ENCODE measurements at places on chromosomes 13 and 19.
A peak's percentile ranks its signal among the peaks of the same experiment; 100 is the strongest.

DNA sequence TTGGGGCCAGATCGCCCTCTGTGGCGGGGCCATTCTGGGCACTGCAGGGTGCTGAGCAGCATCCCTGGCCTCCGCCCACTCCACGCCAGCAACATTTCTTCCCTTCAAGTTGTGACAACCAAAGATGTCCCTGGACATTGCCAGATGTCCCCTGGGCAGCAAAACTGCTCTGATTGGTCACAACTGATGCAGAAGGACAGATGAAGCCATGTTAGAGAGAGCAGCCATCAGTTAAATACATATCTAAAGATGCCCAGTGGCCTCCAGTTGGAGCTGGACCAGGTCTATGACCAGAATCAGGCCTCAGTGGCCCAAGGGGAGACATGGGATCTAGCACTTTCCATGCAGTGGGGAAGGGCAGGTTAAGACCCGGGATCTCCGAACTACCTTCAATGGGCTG lies 125.7 kb downstream of the PTPRS start:
- DNase-seq = no peak

GRCh38 chr13:80036845-80037504 lies 304.0 kb downstream of the SPRY2 start:
- DNase-seq = no peak

DNA sequence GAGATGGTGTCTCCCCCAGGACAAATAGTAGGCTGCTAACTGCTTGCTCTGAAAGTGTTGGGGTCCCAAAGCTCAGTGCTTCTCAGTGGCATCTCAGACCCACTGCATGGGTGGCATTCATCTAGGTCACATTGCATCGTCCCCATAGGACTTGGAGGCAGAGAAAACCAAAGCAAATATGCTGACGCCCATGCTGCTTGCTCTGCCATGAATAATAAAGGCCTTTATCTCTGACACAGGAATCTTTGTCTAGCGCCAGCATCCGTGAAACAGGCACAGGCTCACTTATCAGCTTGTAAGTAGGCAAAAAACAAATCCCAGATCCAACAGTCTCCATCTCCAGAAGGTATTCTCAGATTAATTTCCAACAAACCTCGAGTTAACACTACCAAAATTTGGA lies 18.9 kb upstream of the IPO5 start:
- DNase-seq = no peak

DNA sequence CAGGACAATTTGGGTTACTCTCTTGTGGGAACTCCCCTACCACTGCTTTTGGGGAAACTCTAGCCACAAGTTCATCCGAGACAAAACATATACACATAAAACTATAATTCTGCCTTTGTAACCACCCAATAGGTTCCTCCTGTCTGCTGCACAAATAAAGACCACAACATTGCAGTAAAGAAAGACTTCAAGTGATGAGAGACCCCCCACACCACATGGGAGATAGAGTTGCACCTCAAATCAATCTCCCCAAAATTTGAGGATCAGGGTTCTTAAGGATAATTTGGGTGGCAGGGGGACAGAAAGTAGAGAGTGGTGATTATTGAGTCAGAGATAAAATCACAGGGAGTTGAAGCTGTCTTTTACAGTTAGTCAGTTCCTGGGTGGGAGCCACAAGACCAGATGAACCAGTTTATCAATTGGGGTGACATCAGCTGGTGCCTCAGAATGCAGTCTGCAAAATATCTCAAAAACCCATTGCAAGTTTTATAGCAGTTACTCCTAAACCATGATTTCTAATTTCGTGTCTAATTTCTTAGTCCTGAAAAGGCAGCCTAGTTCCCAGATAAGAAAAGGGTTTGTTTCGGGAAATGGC lies 1348.5 kb downstream of the PCDH9 start:
- no peak for DNase-seq

DNA sequence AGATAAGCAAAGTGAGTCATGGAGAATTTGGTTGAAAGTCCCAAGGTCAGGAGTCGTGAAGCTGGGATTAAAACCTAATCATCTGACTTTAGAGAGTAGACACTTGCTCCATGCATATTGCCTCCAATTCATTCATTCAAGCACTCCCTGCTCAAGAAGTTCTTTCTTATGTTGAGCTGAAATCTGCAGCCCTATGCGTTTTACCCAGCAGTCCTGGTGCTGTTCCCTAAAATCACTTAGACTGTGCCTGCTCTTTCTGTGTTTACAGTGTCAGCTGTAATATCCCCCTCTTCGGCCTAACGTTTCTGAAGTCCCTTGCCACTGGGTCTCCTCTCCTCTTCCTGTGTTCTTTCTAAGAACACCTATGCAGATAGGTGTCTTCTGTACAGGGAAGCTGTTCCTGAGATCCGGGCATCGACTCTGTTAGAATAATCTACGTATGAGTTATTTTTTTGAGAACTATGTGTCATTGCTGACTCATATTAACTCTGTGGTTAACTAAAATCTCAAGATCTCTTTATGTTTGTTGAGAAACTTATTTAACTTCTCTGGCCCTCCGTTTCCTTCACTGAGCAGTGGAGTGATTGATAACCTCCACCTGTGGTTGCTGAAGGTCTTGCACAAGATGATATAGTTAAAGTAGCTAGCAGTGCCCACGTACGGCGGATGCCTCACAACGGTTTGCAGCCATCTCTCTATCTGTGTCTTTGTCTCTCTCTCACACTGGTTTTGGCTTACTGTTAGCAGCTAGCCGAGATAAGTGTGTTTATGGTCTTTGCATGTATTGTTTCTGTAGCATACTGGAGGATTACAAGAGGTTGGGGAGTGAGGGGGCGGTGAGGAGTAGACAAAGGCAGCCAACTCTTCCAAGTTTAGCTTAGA lies 4.7 kb downstream of the ALOX5AP start:
- peak; percentile 77 for DNase-seq

DNA sequence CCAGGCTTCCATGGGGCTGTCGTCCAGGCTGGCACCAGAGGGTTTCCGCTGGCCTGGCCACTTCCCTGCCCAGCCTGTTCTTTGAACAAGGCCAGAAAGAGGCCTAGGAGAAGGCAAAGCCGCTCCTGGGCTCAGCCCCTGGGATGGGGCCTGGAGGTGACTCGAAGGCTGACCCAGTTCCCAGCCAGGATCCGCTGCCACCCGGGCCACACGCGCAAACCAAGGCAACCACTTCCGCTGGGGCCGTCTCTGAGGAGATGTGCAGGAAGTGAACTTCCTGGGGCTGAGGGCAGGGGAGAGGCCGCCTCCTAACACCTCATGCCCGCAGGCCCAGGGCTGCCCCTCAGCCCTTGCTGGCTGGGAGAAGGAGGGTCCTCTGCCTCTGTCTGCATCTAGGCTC lies 15.2 kb downstream of the PLEKHF1 start:
- DNase-seq = peak; percentile 88

GRCh38 chr19:43820098-43820883 lies 6.8 kb upstream of the ZNF283 start:
- DNase-seq = peak; percentile 3

Measured in central memory CD4-positive, alpha-beta T cell (primary cell).